Stimulated activated CD8-positive, alpha-beta memory T cell treated with anti-CD3 and anti-CD28 coated beads, Interleukin-7, amount 100 ng/mL, for 24 hours (primary cell): ENCODE measurements at places on chromosomes 5 and 9.

DNA sequence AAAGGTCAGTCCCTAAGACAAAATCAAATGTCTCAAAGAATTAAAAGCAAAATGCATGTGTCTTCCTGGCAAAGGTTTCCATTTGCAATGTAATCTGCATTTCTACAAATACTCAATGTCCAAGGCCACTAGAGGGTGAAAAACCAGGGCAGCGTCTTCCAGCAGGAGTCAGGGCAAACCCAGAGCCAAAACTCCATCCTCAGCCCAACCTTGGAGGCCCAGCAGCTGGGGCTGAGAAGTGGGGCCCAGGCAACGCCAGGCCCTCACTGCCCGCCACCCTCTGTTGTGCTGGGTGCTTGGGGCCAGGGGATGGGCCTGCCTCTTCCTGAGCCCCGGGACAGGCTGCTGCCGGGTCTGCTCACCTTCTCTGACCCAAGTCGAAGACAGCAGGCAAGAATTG, 200.1 kb downstream of the PAX5 start:
- no peak for DNase-seq

GRCh38 chr5:96687812-96688453, 25.8 kb downstream of the CAST start:
- DNase-seq, result no peak

- DNase-seq, result no peak
Measured at GRCh38 chr9:69463497-69464068, 138.6 kb downstream of the ENTREP1 start.

GRCh38 chr9:75993434-75993833, 103.0 kb downstream of the PCSK5 start:
- DNase-seq, result no peak

DNA sequence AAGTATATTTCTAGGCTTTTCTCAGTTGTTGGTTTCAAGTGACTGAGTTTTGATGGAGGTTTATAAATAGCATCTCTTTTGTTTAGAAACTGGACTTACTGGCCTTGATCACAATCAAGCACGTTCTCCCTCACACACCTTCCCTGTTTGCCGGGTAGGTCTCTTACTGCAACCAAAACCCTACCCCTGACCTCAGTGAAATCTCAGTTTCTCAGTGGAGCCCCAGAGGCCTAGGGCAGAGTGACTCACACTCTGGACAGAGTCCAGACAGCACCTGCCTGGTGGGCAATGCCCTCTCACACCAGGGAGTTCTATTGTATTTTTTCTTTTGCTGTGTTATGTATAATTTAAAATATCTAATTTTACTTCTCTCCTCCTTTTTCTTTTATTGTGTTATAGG, 48.4 kb upstream of the EPB41L4B start:
- no peak for DNase-seq

GRCh38 chr9:121372239-121373010, 2.4 kb upstream of the STOM start:
- no peak for DNase-seq

- no peak for DNase-seq
Measured at GRCh38 chr5:5369051-5369605, 53.3 kb upstream of the ICE1 start.

DNA sequence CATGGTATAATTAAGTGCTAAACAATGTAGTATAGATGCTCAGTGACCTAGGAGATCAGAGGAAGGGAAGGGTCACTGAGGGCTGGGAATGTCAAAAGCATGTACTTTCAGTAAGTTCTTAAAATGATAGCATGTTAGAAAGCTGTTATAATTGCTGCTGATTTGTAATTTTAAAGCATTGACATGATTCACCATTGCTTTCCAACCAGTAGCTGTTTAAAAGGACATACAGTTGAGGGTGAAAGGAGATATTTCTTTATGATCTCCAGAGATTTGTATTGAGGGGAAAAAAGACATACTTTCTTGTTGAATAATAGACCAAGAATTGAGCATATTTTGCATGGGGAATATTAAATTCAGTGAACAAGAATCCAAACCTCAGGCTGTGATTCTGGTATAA, 1.2 kb upstream of the SLC1A3 start:
- DNase-seq, result no peak

GRCh38 chr5:921456-922435, 29.1 kb downstream of the TRIP13 start:
- DNase-seq, result no peak

- DNase-seq, result no peak
Measured at GRCh38 chr5:149546974-149547373, 4.3 kb downstream of the CSNK1A1 start.

DNA sequence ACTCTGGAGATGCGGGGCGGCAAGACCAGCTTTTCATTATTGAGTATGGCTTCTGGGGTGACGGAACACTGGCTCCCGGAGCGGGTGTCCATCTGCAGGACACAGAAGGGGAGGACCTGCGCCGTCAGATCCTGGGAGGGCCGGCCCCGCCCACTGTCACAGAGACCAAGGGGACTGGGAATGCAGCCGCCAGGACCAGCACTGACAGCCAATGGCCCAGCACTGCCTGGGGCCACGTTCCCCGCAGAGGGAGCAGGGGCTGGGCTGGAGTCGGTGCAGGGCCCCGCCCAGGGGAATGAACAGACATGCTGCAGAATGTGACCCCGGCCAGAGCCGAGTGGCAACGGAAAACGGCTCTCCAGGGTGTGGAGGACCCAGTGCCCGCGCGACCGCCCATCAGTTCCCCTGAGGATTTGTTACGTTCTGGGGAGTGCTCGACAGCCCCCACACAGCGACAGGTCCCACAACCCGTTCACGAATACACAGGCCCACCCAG, at the start of gene ZDHHC11:
Gene ZDHHC11 (minus strand): TSS at position 476 of the 496 bp plus-strand sequence. CDS start 384 bp downstream, at position 92.
- DNase-seq, result no peak

DNA sequence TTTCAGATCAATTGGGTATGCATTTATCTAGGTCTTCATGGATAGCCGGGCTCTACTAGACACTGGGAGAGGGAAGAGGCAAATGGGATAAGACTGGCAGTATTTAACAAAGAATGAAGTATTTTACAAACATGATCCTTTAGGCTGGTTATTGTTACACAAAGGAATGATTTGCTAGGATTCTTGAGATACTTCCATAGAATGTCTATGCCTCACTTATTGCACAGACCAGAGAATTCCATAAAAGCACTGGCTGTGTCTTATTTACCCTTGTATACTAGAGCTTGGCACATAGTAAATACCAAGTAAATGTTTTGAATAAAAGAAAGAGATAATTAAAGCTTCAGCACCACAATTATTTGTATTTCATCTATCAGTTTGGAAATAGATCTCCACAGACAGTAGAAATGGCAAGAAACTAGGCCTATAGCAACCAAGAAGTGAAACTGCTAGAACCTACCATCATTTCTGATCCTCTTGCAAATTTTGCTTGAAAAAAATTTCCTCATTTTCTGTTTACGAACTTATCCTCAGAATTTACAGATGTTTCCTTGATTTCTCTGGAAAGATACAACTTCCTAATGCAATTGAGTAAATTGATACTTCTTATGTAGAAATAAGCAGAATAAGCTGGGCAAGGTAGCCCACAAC, 3.8 kb downstream of the PDCD1LG2 start:
- no peak for DNase-seq

DNA sequence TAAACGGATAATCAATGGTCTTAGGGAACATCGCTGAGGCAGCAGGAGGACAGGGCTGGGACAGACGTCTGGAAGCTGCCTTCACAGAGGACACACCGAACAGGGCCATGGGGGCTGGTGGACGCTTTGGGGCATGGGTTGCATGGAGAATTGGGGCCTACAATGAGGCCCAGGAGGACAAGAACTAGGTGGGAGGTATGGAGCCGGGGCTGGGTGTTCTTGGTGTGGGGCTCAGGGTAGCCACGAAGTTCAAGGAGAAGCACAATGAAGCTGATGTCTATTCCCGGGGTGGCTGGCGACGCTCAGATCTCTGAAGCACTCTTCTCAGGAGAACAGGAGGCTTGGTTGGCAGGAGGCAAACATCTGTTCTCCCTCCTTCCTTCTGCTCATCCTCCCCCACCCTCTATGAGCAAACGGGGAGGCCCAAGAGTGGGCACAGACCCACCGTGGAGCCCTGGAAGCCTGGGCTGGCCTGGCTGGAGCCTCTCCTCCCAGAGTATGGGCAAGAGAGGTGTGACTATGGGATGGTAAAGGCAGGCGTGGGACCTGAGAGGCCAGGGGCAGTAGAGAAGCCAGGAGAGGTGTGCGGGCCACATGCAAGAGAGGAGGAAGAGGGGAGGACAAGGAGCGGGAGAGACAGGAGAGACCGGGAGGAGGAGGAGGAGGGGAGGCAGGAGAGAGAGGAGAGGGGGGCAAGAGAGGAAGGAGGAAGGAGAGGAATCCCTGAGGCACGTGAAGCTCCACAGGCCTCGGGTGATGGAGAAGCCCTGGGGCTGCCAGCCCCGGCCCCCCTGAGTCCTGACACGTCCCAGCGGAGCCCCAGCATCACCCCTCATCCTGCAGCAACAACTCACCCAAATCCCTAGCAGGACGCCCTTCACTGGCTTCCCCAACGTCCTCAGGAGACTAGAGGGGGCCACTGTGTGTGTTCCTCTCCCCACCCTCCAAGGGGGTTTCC, 159.1 kb downstream of the OLFM1 start:
- no peak for DNase-seq

DNA sequence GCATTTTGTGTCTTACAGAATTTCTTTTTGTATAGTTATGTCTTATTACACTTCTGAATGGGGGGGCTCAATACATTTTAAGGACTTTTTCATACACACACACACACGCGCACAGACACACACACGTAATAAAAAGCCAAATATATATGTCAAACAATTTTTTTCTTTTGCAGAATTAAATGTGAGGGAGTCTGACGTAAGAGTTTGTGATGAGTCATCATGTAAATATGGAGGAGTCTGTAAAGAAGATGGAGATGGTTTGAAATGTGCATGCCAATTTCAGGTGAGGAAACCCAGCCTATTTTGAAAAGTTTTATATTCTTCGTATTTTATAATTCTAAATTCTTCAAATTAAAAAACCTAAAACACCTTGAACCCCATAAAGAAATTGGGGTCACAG, 25.6 kb downstream of the TMEFF1 start:
- DNase-seq, result no peak

- no peak for DNase-seq
Measured at GRCh38 chr5:39092581-39093351, 18.6 kb upstream of the RICTOR start.

- DNase-seq, result no peak
Measured at GRCh38 chr9:89592213-89592815, 12.5 kb upstream of the GADD45G start.

- DNase-seq, result no peak
Measured at GRCh38 chr5:93608855-93609254, 25.8 kb downstream of the NR2F1 start.

DNA sequence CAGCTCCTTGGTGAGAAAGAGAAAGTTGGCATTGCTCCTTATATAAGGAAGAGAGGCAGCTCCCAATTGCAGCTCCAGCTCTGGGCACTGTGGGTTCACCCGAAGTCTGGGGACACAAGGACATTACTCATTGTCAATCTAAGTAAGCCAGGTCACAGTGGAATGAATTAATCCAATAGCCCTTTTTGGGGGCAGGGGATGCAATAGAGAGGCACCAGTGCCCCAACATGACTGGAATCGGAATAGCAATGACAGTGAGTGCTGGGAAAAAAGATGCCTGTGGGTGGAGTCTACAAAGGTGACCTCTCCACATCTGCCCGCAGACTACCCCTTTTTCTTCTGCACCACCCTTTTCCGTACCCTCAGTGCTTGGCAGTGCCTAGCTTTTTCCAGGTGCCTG, 11.1 kb upstream of the NEUROG1 start:
- DNase-seq, result no peak

DNA sequence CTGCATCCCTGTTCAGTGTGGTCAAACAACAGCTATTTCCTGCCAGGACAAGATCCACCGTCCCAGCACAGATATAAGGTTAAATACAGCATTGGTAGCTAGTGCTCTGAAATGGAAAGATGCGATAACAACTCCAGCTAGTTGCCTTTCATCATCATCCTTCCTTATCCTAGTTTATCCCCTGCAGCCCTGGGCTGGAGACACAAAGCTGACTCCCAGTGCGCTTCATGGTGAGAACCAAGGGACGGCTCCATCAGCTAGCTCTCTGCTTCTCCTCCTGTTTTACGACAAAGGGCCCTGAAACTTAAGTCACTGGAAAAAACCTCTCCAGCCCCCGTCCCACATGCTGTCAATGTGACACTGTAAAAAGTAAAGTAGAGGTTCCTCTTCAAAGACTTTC, 37.9 kb downstream of the CDC14B start:
- DNase-seq, result no peak

- no peak for DNase-seq
Measured at GRCh38 chr5:61132559-61132958, 29.7 kb downstream of the SMIM15 start.

GRCh38 chr9:88950341-88951154, 40.7 kb upstream of the S1PR3 start:
- no peak for DNase-seq

DNA sequence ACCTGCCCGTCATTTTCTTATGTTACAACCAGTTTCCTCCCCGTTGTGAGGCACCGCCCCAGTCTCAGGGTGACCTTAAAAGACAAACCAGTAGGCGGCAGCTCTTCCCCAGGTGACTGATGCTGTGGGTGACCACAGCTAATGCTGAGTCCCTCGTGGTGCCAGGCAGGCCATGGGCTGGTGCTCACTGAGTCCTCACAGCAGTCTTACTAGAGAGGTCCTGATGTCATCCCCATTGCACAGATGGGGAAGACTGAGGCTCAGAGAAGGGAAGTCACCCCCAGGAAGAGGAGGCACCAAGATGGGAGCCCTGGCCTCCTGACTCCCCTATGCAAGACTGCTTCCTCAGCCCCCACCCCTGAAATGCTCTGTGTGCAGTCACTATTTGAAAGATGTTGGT, 978 bp downstream of the CFAP157 start:
- no peak for DNase-seq

DNA sequence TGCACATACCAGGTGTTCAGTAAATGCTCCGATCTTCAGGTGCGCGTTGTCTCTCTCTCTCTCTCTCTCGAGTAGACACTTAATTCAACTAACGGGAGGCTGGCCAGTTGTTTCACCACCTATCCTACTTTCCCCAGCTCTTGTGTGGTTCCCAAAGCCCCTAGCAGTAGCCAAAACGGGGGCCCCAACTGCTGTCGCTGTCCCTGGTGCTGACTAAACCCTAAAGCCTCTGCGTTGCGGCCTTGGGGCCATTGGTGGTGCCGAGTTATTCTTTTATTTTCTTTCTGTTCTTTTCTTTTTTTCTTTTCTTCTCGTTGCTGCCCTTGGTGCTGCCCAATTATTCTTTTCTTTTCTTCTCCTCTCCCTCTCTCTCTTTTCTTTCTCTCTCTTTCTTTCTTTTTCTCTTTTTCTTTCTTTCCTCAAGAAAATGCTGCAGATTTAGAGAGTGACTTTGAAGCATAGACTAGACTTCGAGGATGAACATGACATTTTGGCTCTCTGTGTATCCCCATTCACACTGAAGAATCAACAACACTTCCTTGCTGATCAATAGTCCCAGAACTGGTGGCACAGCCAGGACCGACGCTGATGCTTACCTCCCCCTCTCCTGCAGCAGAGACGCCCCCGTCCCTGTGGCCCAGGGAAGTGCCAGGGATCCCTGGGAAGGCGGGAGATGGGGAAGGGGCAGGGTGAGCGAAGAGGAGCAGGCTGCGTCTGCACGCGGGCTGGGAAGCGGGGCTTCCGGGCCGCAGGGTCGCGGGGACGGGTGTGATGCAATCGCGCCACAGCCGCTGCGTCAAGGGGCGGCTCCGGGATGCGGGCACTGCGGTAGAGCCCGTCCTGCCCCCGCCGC, at the start of gene FBLL1:
Gene FBLL1 (plus strand): TSS at position 785 of the 853 bp plus-strand sequence. CDS start 200 bp downstream, outside the sequence.
- peak; percentile 9 for DNase-seq
